ENCODE measurements at places on chromosomes 6 and 20.

- DNase-seq: peak; percentile 28
These were observed 277.2 kb downstream of the ARHGAP18 start for GRCh38 chr6:129432738-129433137.

DNA sequence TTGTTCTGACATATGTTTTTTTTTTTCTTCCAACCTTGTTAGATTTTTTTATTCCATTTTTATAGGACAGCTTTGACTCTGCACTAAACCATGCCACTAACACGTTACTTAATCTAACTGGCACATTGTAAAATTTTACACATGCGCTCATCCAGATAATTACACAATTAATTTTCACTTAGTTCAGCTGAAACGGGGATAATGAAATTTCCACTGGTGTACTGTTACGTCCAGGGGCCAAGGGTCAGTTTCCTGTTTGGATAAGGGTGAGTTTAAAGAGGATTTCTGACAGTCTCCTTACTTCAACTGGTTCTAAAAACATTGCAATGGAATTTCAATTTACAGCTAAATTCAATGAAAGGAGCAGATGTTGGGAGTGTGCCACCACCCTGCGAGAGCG lies 221.8 kb upstream of the CEP162 start:
- peak; percentile 40 for DNase-seq

DNA sequence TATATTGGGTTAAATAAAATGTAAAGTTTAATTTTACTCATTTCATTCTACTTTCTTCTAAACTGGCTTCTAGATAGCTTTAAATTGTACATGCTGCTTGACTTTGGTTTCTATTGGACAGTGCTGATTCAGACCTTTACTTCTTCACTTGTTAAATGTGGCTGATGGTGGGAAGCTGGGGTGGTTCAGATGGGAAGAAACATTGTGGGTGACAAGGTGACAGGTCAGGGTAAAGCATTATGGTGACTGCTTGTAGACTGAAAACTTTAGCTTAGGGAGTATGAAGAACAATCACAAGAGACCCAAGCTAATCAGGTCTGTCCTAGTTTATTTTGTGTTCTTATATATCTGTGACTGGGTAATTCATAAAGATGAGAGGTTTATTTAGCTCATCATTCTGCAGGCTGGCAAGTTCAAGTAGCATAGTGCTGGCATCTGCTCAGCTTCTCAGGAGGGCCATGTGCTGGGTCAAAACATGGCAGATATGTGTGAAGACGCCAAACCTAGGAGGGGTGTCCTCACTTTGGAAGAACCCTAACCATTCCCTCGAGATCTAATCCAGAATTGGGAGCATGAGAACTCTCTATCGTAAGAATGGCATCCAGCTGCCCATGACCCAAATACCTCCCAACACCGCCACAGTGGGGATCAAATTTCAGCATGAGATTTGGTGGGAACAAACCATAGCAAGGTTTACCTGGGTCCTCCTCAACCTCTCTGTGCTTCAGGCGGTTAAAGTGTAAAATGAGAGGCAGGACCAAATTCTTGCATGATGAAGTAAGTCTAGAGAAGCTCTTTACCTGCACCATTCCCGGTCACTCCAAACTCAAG lies 102.8 kb downstream of the FYN start:
- DNase-seq: no peak

DNA sequence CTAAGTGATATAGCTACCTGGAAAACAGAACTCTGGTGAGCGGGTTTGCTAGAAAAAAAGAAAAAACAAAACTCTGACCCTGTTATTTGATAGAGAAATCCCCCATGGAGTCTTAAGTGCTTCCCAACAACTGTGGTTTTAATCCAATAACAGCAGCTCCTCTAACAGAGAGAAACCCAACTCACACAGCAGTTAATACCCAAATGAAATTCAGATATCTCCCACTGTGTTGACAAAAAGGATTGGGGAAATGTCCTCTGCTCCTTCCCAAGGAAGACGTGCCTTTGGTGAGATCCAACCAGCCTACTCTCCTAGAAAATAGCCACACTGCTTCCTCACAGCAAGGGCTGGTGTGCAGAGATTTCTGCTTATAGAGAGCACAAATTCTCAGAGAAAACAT lies 200.4 kb upstream of the FBXL4 start:
- DNase-seq: no peak

GRCh38 chr6:90811596-90812226 lies 224.8 kb upstream of the MAP3K7 start:
- no peak for DNase-seq

GRCh38 chr20:19427480-19427879 lies 215.0 kb downstream of the SLC24A3 start:
- no peak for DNase-seq

DNA sequence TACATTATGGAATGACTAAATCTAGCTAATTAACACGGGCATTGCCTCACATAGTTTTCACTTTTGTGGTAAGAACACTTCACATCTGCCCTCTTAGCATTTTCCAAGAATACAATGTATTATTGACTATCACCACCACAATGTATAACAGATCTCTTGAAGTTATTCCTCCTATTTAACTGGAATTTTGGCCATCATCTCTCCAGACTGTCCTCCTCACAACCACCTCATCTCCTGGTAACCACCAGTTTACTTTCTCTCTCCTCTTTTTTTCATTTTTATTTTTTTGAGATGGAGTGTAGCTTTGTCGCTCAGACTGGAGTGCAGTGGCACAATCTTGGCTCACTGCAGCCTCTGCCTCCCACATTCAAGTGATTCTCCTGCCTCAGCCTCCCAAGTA lies 8.2 kb upstream of the SHLD1 start:
- DNase-seq: no peak

DNA sequence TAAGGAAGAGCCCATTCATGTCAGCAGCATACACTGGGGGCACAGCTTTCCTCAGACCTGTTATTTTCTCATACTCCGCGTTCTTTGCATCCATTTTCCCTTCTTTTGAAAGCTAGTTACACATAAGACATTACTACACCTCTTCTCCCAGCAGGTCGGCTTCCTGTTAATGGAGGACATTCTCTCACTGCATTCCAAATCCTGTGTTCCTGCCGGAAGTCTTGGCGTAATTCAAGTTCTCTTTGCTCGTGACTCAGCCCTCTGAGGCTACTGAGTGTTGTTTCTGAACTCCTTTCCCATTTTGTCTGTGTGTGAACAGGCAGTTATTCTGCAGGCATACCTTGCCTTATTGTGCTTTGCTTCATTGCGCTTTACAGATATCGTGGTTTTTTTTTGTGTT lies 97.5 kb upstream of the ZBTB24 start:
- DNase-seq: peak; percentile 39

- no peak for DNase-seq
These were observed 154.3 kb downstream of the PREX1 start for GRCh38 chr20:48673507-48673906.

DNA sequence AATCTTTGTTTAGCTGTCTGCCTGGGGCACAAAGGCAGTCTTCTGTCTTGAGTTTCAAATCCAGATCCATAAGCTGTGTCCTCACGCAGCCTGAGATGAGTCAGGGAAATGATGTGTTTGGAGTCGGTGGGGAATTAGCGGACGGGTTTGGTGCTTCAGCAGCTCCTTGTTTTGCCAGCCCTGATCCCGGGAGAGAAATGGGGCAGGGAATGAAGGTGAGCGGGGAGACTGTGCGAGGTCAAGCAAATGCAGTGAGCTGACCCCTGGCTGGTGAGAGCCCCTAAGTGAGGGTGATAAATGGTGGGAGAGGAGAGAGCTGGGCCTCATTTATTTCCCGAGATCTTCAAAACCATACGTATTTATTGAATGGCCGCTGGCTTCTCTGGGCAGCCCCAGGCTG lies 21.6 kb downstream of the DUSP22 start:
- DNase-seq: no peak

DNA sequence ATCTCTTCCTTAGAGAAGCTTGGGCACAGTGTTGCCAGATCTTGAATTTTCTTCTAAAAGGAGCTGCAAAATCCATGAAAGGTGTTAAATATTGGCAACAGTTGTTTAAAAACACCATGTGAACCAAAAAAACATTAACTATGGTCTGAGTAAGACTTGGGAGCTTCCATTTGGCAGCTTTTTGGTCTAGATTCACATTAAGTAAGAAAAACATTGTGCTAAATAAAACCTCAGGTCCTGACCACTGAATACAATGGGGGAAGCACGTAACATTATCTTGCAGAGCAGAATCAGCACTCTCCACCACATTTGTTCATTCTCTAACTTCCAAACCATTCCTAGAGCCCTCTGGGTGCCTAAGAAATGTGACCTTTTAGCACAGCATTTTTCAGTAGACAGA lies 437.6 kb upstream of the PLCB4 start:
- DNase-seq: no peak

GRCh38 chr6:148912252-148912651 lies 165.4 kb downstream of the UST start:
- DNase-seq: no peak

DNA sequence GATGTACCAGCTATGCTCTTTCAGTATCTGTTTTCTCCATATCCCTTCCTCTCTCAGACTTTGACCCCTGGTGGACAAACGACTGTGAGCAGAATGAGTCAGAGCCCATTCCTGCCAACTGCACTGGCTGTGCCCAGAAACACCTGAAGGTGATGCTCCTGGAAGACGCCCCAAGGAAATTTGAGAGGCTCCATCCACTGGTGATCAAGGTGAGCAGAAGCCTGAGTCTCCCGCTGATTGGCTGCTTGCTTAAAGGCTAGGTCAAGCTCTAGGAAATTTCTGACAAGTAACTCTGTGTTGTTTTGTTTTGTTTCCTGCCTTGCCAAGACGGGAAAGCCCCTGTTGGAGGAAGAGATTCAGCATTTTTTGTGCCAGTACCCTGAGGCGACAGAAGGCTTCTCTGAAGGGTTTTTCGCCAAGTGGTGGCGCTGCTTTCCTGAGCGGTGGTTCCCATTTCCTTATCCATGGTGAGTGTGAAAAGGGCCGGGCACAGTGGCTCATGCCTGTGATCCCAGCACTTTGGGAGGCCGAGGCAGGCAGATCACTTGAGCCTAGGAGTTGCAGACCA lies 28.6 kb downstream of the C6orf89 start:
- peak; percentile 49 for DNase-seq

DNA sequence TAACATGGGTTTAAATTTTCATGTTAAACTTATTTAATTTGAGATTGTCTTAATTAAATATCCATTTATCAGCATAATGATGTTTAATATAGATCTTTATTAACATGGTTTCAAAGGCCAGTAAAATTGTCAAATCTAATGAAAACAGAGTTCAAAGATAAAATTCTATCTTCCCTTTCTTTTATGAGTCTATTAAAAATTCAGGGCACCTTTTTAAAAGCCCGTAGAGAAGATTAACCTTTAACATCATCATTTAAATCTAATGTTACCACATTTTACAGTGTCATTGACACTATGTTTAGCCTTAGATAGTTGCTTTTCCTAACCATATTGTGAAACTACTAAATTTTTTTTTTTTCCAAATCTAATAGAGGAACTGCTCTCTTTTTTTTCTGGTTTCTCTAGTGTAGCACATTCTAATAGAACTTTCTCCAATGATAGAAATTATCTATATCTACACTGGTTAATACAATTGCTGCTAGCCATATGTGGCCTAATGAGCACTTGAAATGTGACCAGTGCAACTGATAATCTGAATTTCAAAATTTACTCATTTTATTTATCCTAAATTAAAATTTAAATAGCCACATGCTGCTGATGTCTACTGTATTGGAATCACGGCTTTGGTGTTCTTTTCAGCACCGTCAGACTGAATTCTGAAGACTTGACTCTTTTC lies 410.9 kb downstream of the UTRN start:
- no peak for DNase-seq

- no peak for DNase-seq
These were observed 58.5 kb downstream of the PREX1 start for GRCh38 chr20:48769069-48769983.

GRCh38 chr6:134138226-134138975 lies 86.0 kb upstream of the SLC2A12 start:
- peak; percentile 43 for DNase-seq

DNA sequence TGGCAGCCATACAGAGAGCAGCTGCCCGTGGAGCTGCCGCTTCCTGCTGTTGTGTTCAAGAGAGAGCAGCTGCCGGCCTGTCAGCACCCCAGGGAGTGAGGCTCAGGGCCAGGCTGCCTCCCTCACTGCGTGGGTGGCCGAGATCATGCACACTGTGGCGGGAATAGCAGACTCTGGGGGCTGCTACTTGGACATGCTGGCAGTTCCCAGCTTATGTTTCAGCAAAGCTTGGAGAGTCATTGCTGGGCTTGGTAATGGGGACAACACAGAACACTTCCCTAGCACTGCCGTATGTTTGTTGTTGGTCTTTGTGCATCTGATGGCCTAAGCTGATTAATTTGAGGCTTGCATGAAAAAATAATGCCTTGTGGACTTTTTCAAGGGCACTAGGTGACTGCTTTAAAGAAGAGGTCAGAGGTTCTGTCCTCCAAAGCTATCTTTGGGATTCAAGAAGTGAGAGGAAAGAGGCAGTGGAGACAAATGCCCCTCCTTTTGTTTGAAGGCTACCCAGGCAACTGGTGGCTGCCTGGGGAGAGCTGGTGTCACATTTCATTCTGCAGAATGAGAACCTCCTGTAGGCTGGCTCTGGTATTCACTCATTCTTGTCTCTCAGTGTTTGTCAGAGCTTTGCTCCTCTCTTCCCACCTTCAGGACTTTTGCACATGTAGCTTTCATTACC lies 18.8 kb downstream of the MRAP2 start:
- DNase-seq: peak; percentile 34

GRCh38 chr6:25612666-25613065 lies 39.3 kb upstream of the SCGN start:
- no peak for DNase-seq

- DNase-seq: peak; percentile 80
These were observed 1153.1 kb upstream of the GJE1 start for GRCh38 chr6:140979642-140980091.

DNA sequence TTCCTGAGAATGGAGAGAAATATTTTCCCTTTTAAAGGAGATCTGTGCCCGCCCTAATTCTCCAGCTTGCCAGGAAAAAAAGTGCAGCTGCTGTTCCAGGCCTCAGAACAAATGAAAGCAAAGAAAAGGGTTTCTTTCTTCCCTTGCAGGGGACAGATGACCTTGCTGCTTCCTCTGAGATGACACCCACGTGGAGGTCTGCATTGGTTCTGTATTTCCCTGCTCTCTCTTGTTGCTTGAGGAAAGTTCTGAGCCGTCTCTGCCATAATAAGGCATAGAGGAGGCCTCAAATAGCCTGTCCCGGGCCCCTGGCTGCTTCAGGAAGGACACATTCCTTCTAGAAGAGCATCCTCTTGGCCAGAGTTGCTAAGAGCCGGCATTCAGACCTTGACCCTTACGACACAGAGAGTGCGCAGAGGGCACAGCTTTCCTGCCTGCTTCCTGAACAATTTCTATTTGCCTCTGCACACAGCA lies 501.8 kb upstream of the SULF2 start:
- no peak for DNase-seq

DNA sequence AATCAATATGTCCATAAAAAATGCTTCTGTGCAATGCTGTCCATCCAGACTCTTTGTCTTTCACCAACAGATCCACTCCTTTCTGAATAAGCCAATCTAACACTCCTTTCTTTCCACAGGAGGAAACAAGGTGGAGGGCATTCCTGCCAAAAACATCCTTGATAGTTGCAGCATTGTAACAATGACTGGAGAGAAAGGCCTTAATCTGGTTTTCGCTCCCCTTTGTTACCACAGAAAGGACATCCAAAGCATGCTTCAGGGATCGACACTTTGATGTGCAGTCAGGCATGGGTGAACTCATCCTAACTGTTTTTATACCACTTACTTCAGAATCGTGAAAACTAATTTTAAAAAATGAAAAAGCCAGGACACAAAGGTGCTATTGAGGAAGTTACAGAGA lies 7.4 kb downstream of the IBTK start:
- no peak for DNase-seq
